ENCODE measurements at places on chromosomes 6 and 20.

DNA sequence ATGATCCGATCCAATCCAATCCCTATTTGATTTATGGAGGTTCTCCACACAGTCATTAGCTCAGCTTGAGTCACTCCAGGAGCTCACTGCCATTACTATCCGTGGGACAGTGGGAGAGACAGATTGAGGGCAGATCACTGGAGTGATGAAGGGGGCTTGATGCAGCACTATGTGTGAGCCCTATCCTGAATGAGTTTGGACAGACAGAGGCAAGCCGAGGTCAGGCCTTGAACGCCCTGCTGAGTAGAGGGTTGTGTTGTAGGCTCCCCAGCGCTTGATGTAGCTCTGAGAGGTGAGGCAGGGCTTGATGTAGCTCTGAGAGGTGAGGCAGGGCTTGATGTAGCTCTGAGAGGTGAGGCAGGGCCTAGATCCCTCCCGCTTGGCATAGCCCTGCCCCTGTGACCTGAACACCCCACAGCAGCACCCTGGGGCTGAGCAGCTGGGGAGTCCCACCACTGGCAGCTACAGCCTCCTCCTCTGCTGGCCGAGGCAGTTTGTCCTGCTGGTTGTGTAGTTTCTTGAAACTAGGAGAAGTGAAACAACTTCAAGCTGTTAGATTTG lies 58.7 kb downstream of the ZFAND3 start:
- DNase-seq = no peak

- DNase-seq = no peak
Observed at GRCh38 chr6:111980971-111981840, 72.7 kb upstream of the CCN6 start.

DNA sequence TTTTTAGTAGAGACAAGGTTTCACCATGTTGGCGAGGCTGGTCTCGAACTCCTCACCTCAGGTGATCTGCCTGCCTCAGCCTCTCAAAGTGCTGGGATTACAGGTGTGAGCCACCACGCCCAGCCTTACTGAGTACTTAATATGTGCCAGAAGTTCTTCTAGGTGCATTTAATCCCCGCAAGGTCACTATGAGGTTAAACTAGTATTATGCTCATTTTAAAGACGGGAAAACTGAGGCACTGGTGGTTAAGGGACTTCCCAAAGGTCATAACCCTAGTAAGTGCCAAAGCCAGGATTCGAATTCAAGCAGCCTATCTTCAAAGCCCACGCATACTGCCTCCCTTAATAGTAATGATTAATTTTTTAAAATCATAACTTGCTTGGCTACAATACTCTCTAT lies 674 bp upstream of the CCM2L start:
- no peak for DNase-seq

- DNase-seq = no peak
Observed at GRCh38 chr6:145705561-145705960, 29.8 kb downstream of the EPM2A start.

GRCh38 chr6:78605909-78606446 lies 261.4 kb upstream of the IRAK1BP1 start:
- no peak for DNase-seq

DNA sequence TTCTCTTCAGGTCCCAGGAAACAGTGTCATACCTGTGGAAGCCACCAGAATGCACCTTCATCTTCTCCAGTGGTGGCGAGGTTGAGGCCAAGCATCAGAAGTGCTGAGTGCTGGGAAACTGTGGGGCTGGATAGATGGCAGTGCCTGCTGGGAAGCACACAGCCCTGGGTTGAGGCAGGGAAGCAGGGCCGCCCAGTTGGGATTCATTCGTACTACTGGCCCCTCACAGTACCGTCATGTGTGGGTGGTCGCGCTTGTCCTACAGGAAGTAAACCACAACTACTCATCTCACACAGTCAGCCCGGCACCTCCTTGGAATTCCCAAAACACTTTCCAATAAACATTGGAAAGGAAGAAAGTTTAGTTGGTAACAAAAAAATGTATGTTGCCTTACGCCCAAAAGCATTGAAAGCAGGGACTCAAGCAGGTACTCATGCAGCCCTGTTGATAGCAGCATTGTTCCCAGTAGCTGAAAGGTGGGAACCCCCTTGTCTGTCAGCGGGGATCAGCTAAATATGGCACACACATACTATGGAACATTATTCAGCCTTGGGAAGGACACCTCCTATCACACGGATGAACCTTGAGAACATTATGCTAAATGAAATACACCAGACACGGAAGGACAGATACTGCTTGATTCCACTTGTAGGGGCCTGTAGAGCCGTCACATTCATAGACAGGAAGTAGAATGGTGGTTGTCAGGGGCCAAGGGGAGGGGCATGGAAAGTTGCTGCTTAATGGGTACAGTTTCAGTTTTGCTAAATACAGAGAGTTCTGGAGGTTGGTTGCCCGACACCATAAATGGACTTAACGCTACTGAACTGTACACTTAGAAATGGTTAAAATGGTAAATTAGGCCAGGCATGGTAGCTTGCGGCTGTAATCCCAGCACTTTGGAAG lies 162.7 kb downstream of the MTHFD1L start:
- DNase-seq = no peak

GRCh38 chr6:144918073-144918472 lies 632.9 kb downstream of the UTRN start:
- no peak for DNase-seq

DNA sequence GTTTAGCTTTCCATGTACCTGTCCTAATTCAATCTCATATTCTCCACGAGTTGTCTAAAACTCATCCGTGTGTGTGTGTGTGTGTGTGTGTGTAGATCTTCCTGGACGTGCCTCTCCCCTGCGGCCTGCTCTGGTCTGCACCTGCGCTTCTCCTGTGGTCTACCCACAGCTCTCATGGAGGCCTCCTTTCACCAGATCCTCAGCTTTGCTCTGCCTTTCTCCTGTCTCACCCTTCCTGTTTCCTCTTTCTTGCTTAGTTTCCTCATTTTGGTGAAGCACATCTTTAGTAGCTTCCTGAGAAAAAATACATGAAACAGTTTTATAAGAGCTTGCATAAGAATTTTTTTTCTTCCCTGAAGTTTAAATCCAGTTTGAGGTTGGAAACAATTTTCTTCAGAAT lies 18.1 kb downstream of the SLX4IP start:
- DNase-seq = no peak

DNA sequence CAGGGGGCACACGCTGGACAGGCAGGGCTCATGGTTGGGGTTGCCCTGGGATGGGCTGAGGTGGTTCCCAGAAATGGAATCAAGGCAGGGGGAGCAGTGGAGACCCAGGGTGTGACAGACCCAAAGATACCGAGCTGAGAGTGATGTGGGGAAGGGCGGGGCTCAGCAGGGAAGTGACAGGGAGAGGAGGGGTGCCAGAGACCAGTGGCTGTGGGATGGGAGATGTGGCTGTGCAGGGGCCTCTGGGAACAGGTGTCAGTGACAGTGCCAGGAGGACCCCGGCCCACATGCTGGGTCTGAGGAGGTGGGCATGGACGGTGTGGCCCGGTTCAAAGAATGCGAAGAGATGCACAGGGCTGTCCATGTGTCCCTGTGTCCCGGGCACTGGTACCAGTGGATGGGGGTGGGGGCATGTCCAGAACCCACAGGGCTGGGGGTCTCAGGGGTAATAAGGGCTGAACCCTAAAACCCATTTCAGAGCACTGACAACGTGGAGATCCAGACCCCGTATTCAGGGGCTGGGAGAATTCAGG lies 1.0 kb downstream of the CABLES2 start:
- no peak for DNase-seq

- no peak for DNase-seq
Observed at GRCh38 chr20:35611482-35611881, 4.1 kb upstream of the SPAG4 start.

GRCh38 chr20:36866164-36866563 lies 9.8 kb upstream of the TLDC2 start:
- no peak for DNase-seq

DNA sequence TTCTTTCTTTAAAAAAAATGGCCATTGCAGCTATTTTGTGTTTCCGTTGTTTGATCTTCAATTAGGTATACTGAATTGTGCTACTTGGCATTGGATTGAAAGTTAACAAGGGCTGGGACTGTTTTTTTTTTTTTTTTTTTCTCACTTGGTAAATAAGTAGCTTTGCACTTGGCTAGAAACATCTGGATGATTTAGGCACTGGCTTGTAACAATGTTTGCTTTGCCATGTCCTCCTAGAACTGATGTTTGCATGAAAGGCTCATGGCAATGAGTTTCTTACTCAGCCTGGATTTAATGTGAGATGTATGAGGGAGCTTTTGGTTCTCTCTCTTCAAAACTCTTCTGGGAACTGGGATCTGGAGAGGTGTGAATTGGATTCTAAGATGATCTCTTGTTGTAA lies 414.1 kb downstream of the CDH26 start:
- DNase-seq = no peak

DNA sequence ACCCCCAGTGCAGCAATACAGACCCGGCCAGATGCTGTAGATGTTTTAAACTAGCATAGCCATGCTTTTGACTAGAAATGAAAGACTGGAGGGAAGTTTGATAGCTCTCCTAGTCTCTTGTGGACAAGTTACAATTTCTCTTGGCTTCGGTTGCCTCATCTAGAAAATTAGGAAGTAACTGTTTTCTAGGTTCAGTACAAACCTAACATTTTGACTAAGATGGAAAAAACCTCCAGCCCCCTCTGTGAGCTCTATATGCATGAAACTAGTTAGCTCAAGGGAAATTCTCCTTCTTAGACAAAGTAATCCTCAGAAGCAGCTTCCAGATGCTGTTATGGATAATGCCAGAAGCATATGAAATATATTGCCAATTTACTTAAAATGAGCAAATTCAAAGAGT lies 86.6 kb downstream of the RNF144B start:
- DNase-seq = no peak

DNA sequence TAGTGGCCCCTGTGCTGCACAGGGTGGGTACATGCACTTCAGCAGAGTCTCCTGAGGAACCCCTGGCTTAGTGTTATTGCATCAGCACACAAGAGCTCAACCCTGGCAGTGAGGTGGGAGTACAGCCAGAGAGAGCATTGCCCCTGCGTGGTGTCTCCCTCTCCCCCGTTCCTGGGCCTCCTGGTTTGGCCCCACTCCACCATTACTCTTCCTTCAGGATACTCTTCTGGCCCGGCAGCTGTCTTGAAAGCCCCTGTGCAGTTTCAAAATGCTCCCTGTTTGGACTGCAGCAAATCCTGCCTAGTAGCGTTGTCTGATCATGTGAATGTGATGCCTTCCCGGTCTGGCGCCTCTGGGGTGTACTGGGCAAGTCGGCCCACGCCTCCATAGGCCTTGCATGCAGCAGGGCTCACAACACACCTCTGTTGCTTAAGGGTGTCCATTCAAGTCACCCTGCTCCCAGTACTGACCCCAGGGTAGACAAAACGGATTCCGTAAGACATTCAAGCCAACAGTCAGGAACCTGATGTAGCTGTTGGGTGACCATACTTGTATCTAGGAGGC lies 32.1 kb downstream of the TXNDC5 start:
- DNase-seq = no peak

DNA sequence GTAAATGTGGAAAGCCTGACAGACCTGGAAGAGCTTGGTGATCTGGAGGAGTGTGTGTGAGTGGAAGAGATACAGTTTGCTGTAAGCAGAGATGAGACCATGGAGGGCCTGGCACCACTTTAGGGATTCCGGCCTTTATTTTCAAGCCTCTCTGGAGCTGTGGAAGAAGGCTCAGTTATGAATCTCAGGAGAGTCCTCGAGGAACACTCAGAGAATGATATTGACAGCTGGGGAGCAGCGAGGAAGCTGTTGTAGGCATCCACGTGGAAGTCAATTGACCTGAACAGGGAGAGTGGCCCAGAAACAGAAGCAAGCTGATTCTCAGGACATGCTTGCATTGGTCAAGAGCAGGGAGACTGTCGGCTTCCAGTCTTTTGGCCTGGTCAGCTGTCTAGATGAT lies 108.4 kb upstream of the FOXQ1 start:
- no peak for DNase-seq

DNA sequence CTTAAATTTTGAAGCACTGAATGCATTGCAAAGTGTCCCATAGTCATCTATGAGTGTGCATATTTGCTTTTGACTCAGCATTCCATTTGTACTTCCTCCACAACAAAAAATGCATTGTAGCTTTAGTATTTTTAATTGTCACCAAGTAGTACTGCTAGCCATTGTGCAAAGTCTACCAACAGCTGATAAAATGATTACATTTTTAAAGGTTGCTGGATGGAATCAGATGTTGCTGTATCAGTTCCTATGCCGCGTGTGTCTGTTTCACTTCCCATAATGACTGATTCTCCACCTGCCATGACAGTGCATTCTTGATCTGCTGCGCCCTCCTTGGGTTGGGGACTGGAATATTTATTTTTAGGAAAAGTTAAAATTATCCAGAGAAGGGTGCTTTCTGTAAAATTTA lies 41.2 kb downstream of the SLX4IP start:
- DNase-seq = no peak

DNA sequence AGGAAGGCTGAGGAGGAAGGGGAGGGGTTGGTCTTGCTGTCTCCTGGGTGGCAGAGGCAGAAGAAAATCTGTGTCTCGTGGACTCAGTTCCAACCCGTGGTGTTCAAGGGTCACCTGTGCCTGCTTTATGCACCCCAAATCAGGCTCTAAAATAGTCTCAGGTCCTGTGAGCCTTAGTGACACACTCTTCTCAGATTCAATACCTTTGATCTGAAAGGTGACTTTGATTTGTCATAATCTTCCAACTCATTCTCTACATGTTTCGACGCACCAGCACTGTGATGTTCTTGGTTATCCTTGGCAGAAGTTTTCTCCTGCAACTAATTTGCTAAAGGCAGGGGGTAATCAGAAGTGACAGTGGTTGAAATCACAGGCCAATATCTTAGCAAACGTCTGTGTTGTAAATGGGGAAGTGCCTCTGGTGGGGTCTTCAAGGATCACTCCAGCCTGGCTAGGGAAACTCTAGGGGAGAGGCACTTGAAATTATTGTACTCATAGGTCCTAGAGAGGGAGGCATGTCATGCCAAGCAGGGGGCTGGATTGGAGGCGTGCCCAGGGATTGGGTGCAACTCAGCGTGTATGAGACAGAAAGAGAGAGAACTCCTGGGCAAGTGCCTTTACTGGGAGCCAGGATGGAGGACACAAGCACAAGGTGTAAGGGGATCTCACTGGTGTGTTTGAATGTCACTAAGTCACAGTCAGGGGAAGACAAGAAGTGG lies 19.0 kb upstream of the PRND start:
- DNase-seq = no peak

DNA sequence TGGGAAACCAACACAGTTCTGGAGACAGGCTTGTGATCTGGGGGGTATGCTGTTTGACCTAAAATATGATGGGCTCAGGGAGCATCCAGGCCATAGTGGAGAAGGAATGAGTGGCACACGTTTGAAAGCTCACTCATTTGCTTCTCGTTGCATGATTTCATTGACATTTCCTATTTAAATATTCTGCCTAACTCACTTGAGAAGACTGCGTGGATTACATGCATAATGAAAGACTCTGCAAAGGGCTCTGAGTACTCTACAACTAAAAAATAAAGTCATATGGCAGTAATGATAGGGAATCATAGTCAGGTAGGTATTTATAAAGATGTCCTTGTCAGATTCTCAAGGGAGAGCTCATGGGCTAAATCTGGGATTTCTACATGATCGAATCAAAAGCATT lies 117.9 kb downstream of the LAMP5 start:
- DNase-seq = no peak

GRCh38 chr6:126170433-126170832 lies 169.5 kb upstream of the CENPW start:
- no peak for DNase-seq

GRCh38 chr6:131645846-131646245 lies 8.7 kb downstream of the ENPP3 start:
- no peak for DNase-seq

GRCh38 chr6:1263039-1263849 lies 48.7 kb upstream of the FOXQ1 start:
- DNase-seq = no peak

Data from activated effector memory CD4-positive, alpha-beta T cell treated with anti-CD3 and anti-CD28 coated beads, Interleukin-2, amount 50 U/mL, for 16 hours (primary cell).